Right ventricle myocardium inferior (tissue), 1 donor: ENCODE measurements at places on chromosomes 1 and 21. TPM values are rescaled to one million over a fixed set of nuclear protein-coding genes. Genes with fewer than 3 reads are reported as not detected.

DNA sequence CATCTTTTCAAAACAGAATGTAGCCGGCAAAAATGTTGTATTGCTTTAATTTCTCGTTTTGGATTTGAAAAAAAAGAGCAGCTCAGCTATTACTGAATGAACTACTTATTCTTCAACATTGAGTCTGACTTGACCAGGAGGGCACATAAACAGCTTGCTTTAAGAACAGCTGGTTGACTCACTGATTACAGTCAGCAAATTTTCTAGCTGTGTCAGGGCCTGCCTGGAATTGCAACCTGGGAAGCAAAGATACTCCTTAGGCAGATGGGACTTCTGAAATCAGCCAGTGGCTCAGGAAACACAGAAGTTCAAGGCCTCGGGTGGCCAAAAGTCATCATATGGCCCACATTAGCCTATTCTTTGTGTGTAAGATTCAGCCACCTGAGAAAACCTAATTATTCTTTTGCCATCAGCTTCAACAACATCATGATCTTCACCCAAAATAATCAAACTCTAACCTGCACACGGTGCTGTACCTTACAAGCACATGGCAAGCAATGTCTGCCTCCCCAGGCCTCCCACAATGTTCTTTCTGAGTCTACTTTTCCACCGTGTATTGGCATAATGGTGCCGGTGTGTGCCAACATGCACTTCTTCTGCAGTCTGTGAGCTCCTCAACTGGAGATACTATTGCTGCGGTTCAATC, 307.2 kb downstream of the HHIPL2 start:
- no peak for DNase-seq

Gene CCT3
- total RNA-seq: 137 TPM

Gene PTPN7
- total RNA-seq: 0.51 TPM

GRCh38 chr1:33399375-33399774, 31.5 kb downstream of the PHC2 start:
- DNase-seq: no peak

GRCh38 chr21:36828891-36829515, 130.1 kb downstream of the SIM2 start:
- no peak for DNase-seq

GRCh38 chr1:18955441-18956192, 859 bp downstream of the IFFO2 start:
- DNase-seq: no peak

DNA sequence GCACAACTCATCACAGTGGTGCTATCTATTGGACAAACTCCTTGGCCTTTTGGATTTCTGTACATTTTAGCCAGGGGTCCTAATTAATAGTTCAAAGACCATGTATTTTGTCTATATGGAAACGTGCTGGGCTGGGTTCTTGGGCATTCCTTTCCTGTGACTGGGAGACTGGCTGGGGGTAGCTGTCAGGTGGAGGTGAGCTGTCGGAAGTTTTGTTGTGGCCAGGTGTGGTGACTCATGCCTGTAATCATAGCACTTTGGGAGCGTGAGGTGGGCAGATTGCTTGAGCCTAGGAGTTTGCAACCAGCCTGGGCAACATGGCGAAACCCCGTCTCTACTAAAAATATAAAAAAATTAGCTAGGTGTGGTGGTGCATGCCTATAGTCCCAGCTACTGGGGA, 392.4 kb downstream of the RPS6KC1 start:
- no peak for DNase-seq

- no peak for DNase-seq
Observed at GRCh38 chr1:7120863-7121621, 335.8 kb downstream of the CAMTA1 start.

DNA sequence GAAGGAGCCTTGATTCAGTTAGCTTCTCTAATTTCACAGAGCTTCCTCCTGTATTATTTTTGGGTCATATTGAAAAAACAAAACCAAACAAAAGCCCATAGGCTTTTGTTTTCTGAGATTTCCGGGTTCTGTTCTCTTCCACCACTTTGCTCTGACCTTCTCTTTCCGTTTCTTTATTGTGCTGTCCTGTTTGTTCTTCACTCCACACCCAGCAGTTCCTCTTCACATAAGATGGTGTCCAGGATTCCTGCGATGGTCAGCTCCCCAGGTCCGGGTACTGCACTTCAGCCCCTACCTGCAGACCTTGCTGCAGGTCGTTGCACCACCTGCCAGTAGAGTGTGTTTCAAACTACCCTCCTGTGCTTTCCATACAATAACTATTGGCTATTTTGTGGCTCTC, 44.6 kb downstream of the GLUL start:
- DNase-seq: no peak

Gene OR2L3
- not detected for total RNA-seq

Gene PLPPR4
- 0.24 TPM for total RNA-seq

DNA sequence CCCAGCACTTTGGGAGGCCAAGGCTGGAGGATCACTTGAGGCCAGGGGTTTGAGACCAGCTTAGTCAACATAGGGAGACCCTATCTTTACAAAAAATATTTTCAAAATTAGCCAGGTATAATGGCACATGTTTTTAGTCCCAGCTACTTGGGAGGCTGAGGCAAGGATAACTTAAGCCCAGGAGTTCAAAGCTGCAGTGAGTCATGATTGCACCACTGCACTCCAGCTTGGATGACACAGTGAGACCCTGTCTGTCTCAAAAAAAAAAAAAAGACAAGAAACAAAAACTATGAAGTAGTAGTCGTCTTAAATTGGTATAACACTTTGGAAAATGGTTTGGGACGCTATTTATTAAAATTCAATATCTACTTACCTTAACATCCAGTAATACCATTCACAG, 7.7 kb downstream of the AIM2 start:
- no peak for DNase-seq

Gene DTL
- total RNA-seq: 1.3 TPM

- DNase-seq: no peak
Observed at GRCh38 chr1:90370686-90371447, 346.2 kb downstream of the BARHL2 start.

DNA sequence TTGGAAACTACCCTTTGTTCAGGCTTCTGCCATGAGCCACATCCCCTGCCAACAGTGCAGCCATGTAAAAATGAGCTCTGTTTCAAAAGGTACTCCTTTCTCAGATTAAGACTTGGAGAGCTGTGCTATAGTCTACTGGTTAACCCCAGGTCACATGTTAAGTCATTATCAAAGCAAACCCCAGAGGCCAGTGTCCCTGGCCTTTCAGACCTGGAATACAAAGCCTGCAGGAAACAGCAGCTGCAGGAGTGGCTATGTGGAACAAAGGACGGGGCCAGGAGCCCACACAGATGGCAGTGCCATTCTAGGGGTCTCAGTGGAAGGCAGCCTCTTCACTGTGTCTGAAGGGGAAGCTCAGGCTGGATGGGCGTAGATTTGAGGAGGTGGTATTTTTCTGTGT, 6.7 kb downstream of the ZNF496 start:
- no peak for DNase-seq

GRCh38 chr1:205805082-205805711, 7.8 kb downstream of the SLC41A1 start:
- no peak for DNase-seq

Gene HSD3B2
- not detected for total RNA-seq

Gene CFHR1
- not detected for total RNA-seq

- no peak for DNase-seq
Observed at GRCh38 chr21:15543473-15543872, 186.3 kb upstream of the USP25 start.

DNA sequence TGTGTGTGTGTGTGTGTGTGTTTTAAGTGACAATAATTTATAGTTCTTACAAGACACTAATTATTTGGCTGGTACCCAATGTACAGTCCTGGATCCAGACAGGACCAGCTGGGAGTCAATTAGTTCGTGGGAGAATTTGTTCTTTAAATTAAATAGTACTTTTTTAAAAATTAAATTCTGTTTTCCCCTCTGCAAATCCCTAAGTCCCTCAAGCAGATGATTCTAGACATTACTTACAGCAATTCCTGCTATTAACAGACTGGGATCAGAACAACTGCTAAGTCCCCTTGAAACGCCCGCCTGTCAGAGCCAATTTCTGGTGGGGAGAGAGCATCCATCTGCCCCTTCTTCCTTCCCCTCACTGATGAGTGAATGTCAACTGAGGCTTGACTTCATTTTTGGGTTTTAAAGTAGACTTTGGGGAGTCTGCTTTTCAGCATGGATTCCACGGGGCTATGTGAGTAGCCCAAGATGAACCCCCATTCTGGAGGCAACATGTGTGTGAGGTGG, 83.9 kb downstream of the SMYD2 start:
- DNase-seq: no peak

- DNase-seq: no peak
Observed at GRCh38 chr1:177343445-177343844, 172.7 kb downstream of the BRINP2 start.

- DNase-seq: no peak
Observed at GRCh38 chr1:203126866-203127665, 460 bp upstream of the ADORA1 start.

DNA sequence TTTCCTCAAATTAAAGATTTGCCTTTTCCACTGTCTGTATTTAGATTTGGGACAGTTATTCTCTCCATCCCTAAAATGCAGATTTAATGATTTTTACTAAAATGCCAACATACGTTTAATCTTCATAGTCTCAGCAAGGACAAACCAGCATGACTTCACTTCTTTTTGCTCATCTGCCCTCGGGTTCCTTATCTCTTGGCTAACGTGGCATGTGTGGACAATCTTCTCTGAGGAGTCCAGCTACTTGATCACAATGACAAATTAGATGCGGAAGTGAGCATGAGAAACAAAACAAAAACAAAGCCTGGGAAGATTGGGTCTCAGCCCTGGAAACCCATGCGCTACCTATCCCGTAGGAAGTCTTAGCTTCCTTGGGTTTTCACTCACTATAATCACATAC, 1.0 kb downstream of the MRAP start:
- no peak for DNase-seq

Gene LRRC39
- 155 TPM for total RNA-seq

GRCh38 chr1:15417059-15417934, 7.6 kb downstream of the EFHD2 start:
- no peak for DNase-seq

- DNase-seq: no peak
Observed at GRCh38 chr1:235069577-235070563, 58.8 kb downstream of the TOMM20 start.

Gene ABCA4
- total RNA-seq: 0.11 TPM

Gene ORC1
- 0.46 TPM for total RNA-seq

GRCh38 chr1:60589046-60589748, 493.2 kb upstream of the NFIA start:
- DNase-seq: no peak

DNA sequence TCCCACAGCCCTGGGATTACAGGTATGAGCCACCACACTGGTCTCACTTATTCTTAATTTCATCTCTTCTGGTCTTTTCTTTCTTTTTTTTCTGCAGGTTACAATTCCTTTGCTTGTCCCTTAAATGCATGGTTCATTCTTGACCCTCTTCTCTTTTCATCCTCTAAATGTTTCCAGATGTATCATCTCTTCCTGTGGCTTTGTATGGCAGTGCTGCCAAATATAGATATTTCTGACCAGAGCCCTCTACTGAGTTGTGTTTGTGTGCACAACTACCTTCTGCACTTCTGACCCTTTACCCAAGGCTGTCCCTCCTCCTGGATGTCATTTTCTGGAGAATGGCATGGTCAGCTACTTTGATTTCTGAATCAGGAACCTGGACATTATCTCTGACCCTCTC, 32.5 kb downstream of the OLFML3 start:
- DNase-seq: no peak

Gene DNAJC16
- total RNA-seq: 14.6 TPM

DNA sequence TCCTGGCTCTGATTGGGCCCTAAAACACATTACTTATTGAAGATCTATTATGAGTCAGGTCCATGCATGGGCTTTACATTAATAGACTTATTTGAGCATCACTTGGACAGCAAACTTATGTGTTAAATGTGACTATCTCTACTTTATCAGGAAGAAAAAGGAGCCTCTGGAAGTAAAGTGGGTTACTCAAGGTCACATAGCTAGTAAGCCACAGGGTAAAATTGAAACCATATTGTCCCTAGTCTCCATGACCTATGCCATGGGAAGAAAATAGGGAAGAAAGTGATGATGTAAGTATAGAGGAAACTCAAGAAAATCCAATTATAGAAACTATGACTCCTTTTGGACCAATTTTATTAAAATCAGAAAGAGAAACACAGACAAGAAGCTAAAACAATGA, 555.3 kb downstream of the NUF2 start:
- DNase-seq: no peak

Gene SPATA17
- total RNA-seq: 1.1 TPM

Gene WNT9A
- total RNA-seq: 0.73 TPM

DNA sequence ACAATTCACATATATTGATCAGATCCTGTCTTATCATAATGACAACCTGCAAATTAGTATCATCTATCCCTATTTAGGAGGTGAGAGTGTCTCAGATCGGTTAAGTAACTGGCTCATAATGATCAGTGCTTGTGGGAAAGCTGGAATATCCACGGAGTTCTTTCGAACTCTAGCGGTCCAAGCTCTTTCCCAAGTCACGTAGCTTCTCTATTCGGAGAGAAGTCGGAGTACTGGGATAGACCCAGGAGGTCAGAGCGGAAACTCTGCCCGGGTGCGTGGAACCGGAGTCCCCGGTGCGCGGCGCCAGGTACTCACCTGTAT, 339 bp downstream of the PTGS2 start:
- no peak for DNase-seq

Gene TEDDM1
- not detected for total RNA-seq

GRCh38 chr21:45217010-45217409, 70.7 kb downstream of the POFUT2 start:
- no peak for DNase-seq

Gene ATP1A4
- not detected for total RNA-seq

DNA sequence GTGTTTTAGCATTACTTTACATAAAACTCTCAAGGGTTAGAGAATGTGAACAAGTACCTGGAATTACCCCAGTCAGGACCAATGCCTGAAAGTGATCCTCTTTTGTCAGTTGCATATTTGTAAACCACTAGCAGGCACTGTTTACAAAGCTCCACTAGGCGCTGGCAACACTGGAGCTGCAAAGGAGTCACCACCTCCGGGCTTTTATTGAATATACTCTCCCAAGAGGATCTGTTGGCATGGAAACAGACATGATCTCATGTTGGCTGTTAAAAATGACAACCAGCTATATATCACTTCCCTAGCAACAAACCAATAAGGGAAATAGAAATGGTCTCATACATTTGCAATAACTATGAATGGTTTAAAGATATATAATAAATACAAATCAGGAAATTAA, 116.0 kb downstream of the TTLL7 start:
- DNase-seq: no peak

Gene FALEC
- total RNA-seq: not detected

DNA sequence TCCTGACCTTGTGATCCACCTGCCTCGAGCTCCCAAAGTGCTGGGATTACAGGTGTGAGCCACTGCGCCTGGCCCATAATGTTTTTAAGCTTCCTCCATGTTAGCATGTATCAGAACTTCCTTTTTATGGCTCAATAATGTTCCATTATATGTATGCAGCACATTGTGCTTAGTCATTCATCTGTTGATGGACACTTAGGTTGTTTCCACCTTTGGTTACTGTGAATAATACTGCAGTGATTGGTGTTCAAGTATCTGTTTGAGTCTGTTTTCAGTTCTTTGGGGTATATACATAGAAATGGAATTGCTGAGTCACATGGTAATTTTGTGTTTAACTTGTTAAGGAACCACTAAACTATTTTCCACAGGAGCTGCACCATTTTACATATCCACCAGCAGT, 17.7 kb downstream of the CMPK1 start:
- DNase-seq: no peak

Gene OR2T2
- total RNA-seq: not detected
